NCI-H774 (cell line): ENCODE measurements at places on chromosomes 11 and 22.

DNA sequence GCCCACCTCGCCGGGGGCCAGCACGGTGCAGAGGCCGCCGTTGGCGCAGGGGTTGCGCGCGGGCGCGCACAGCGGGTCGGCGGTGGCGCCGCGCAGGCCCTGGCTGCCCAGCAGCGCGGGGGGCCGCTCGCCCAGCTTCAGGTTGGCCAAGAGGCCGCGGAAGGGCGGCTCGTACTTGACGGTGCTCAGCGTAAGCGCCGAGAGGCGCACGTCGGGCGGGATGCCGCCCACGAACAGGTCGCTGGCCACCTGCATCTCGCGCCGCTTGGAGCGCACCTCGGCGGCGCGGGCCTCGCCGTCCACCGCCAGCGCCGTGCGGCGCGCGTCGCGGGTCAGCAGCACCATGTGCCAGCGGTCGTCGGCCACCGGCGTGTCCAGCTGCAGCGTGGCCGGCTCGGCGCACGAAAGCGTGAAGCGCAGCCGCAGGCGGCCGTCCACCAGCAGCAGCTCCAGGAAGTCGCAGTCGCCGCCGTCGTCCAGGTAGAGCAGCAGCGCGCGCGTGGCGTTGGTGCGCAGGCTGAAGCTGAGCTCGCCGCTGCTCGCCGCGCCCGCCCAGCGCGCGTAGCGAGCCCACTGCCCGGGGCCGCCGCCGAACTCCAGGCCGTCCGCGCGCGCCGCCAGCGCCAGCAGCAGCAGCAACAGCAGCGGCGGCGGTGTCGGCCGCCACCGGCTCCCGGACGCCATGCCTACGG lies 9.8 kb downstream of the NRXN2 start:
- DNase-seq, result peak; percentile 48

DNA sequence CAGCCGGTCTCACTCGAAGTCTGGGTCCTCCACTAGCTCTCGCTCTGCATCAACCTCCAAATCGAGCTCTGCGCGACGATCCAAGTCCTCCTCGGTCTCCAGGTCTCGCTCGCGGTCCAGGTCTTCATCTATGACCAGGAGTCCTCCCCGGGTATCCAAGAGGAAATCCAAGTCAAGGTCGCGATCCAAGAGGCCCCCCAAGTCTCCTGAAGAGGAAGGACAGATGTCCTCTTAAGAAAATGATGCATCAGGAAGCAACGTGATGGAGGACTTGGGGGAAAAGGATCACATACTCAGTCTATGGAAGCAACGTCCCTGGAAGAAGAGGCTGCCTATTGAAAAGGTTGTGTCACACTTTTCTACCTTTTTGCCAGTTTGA lies 1.1 kb downstream of the SRSF8 start:
- no peak for DNase-seq

DNA sequence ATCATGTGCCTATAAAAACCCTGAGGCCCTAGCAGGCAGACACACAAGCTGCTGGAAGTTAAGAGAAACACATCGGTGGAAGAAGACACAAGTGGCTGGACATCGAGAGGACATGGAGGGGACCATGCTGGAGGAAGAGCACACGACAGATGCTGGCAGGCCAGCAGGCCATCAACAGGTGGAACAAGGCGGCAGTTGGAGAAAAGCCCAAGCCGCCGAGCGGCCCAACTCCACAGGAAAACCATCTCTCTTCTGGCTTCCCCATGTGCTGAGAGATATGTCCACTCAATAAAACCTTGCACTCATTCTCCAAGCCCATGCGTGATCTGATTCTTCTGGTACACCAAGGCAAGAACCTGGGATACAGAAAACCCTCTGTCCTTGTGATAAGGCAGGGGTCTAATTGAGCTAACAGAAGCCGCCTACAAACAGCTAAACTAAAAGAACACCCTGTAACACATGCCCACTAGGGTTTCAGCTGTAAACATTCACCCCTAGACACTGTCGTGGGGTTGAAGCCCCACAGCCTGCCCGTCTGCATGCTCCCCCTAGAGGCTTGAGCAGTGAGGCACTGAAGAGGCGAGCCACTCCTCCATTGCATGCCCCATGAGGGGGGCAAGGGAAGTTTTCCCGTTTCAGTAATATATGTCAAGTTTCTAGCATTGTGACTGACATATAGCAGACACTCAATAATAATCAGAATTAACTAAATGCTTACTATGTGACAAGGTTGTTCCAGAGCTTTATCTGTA lies 39.0 kb upstream of the MMP20 start:
- no peak for DNase-seq

DNA sequence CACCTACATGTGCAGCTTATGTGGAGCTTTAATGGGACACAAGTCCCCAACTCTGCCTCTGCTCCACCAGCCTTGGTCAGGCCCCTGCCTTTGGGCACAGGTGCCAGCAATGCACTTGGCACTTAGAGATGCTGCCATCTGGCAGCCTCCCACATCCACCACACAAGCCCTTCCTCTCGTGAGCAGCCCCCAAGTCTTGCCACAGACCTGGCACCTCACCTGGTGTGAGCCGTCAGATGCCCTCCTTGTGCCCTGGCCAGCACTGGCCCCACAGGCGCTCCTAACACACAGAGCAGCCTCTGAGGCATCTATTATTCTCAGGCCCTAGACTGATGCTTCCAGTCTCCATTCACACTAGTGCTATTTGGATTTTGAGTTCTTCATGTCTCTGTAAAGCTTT lies 24.5 kb upstream of the SERPIND1 start:
- DNase-seq, result no peak

DNA sequence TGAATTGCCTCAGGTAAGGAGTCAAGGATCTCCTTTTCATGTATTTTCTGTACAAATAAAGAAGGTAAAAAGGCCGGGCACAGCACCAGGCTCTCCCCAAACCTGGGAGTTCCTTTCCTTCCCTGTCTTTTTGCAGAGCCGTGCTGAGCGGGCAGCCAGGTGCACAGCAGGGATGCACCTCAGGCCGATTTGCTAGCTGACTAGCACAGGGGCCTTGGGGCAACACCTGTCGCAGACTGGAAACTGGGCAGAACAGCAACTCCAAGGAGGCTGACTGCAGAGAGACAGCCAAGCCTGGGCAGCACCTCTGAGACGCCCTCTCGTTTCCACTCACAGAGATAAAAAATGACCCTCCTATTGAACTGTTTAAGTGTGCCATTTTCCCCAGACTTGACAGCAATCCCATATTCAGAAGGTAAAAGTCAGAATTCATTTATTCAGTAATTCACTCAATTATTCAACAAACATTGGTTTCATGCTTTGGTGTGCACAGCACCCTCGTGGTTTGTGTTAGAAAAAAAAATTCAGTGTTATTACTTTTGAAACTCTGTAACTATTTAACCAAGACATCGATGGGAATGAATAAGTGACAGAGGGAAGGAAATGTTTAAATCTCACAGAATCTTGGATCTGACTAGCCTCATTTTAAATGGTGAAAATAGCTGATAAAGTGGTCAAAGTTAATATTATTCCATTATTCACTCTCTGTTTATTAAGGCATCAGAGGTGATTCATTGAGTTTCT lies 120.9 kb downstream of the GALNT18 start:
- DNase-seq, result no peak

DNA sequence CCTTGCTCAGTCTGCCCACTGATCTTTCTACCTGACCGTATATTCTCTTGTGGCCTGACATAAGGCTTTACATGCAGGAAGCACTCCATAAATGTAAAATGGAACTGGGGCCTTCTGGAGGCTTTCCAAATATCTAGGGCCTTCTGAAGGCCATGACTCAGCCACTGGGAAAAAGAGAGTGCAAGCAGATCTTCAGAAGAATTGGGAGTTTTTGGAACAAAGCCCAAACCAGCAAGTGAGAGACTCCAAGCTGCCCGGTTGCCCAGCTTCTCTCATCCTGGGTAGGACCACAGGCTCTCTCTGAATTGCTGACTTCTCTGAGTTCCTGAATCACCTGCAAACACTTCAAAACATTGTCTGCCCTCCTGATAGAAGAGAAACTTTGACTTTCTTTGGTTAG lies 107.9 kb upstream of the BMAL1 start:
- DNase-seq, result no peak

DNA sequence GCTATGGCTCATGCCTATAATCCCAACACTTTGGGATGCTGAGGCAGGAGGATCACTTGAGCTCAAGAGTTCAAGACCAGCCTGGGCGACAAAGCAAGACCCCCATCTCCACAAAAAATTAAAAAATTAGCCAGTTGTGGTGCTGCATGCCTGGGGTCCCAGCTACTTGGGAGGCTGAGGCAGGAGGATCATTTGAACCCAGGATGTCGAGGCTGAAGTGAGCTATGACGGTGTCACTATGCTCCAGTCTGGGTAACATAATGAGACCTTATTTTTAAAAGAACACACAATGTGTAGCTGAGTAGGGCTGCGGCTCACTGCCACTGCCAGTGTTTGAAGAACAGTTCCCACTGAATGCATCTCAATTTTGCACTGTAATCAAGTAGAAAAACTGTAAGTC lies 7.1 kb upstream of the VPREB1 start:
- DNase-seq, result no peak

DNA sequence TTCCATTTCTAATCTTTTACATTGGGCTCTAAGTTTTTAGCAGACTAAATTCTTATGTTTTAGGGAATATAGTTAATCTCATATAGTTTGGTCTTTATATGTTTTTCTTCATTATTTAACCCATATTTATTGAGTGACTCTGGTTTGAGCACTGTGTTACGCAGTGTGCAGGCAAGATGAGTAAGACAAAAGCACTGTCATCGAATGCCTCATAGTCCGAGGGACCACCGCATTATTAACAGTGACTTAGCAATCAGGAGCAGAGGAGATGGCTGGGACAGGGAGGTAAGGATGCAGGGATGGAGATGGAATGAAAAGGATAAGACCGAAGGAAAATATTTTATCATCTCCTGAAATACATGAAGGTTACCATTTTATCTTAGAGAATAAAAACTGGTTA lies 65.2 kb upstream of the CTSC start:
- DNase-seq, result no peak

GRCh38 chr11:33709466-33709865 lies 8.8 kb upstream of the C11orf91 start:
- no peak for DNase-seq

DNA sequence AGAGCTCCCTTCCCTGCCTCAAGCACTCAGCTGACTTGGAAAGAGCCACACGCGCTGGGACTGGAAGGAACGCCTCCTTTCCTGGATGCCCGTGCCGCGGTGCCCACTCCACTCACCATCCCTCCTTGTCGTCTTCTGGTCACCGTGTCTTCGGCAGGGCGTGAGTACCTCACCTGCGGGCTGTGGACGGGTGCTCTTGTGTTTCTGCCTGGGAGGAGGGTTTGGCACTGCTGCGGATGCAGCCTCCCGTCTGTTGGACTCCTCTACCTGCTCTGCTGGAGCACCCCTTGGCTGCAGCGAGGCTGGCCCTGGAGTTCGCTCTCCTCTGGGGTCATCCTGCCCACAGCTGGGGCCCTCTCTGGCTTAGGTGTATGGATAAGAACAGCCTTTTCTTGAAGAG lies 612.7 kb downstream of the BRD1 start:
- DNase-seq, result no peak

- DNase-seq, result no peak
These were observed 3.2 kb upstream of the SYT13 start for GRCh38 chr11:45289369-45289768.

GRCh38 chr22:26888887-26889286 lies 231.5 kb downstream of the MIAT start:
- DNase-seq, result no peak

DNA sequence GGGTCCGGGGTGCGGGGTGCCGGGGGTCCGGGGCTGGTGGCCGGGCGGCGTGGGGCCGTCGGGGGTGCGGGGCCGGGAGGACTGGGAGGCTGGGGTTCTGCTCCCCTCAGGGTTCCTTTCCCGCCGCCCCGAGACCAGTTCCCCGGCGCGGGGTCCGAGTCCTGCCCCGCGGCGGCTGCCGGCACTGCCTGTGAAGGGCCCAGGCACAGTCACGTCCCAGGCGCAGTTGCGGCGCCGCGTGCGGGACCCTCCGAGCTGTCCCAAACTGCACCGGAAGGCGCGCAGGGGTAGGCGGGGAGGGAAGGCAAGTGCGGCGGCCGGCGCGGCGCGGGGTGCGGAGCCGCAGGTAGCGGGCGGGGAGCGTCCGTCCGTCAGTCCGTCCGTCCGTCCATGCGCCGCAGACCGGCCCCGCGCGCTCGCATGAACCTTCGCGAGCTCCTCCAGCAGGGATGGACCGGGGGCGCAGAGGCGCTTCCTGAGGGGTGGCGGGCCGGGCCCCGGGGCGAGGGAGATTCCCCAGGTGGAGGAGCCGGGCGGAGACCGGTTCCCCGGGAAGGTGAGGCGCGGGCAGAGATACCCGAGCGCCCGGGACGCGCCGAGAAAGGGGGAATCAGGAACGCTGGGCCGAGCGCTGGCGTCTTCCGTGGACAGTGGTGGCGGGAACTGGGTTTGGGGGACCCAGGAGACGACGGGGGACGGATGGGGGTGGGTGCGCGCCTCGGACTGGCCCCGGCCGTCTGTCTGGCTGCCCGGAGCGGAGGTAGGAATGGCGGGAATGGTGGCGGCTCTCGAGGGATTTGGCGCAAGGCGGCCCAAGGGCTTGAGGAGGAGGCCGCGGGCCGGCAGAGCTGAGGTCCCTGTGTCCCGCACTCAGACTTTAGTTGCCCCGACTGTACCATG lies 3.1 kb upstream of the ADORA2A start:
- no peak for DNase-seq

GRCh38 chr11:94851864-94852636 lies 83.9 kb downstream of the AMOTL1 start:
- DNase-seq, result no peak
